Mucosa of gallbladder (tissue), 1 donor: ENCODE measurements at places on chromosomes 12 and 14. TPM values are rescaled to one million over a fixed set of nuclear protein-coding genes. Genes with fewer than 3 reads are reported as not detected.

TAS2R10 gene
- 0.92 TPM for total RNA-seq

ANO4 gene
- total RNA-seq = 0.12 TPM

CD163L1 gene
- total RNA-seq = 3.9 TPM

AMN gene
- total RNA-seq = 204 TPM

BTBD6 gene
- total RNA-seq = 50.8 TPM

TAS2R50 gene
- 1.3 TPM for total RNA-seq

TXNDC16 gene
- 7.0 TPM for total RNA-seq

PPP1R36 gene
- total RNA-seq = 3.2 TPM

DNA sequence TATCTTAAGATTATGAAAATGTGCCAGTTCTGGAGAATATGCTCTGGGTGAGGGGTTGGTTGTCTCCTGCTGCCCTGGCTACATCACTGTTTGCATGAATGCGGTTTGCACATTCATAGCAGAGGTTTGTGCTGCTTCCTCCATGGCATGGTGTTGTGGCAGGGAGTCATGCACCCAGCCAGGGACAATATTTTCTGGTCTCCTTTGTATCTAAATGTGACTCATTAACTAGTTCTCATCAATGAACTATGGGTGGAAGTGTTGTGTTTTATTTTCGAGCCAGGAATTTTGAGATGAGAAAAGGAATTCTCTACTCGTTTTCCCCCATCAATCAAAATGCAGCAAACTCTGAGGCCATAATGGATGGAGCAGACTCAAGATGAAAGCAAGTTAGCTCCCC is 527.3 kb downstream of the SNAPC1 start:
- no peak for DNase-seq

- peak; percentile 90 for DNase-seq
Measured at GRCh38 chr14:35385042-35385839, 19.3 kb downstream of the NFKBIA start.

GRCh38 chr12:28563286-28563685 is 373.0 kb downstream of the CCDC91 start:
- DNase-seq = no peak

- DNase-seq = no peak
Measured at GRCh38 chr12:25566202-25566949, 13.3 kb upstream of the LMNTD1 start.

- no peak for DNase-seq
Measured at GRCh38 chr12:88509347-88509746, 70.9 kb downstream of the KITLG start.

GRCh38 chr12:50181691-50182090 is 14.5 kb upstream of the CERS5 start:
- no peak for DNase-seq

DNA sequence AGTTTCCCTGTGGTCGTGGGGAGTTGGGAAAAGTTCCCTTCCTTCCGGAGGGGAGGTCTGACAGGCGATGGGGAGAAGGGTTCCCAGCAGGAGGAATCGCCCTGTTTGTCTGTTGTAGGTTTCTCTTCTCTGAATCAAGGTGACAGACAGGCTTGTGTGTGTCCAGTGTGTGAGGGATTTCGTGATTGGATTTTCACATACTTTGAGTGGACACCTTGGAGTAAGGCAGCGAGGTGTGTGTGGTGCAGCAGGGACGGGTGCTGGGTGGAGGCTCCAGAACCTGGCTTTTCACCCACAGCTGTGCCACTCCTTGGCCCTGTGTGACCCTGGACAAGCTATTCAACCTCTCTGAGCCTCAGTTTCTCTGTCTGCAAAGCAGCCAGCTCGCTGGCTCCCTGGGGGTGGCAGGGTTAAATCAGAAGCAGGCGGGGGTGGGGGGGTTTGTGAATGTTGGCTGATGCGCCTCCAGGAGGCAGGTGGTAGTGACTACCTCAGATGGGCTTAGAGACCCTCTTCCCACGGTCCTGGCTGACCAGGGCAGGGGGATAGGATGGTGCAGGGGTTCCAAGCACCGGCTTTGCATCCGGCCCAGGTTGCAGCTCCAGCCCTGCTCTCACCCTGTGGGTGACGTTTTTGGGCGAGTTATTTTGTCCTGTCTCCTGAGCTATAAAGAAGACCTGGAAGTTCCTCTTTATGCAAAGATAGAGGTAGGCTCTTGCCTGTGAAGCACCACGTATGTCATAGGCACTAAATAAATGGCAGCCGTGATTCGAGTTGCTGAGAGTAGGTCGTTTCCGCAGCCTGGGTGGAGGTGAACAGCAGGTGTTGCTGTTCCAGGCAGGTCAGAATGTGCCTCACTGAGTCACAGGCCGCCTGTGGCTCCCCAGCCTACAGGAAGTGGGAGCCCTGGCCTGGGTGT is 679 bp downstream of the BDKRB2 start:
- DNase-seq = no peak

- DNase-seq = no peak
Measured at GRCh38 chr12:130425698-130426245, 88.1 kb downstream of the PIWIL1 start.

DNA sequence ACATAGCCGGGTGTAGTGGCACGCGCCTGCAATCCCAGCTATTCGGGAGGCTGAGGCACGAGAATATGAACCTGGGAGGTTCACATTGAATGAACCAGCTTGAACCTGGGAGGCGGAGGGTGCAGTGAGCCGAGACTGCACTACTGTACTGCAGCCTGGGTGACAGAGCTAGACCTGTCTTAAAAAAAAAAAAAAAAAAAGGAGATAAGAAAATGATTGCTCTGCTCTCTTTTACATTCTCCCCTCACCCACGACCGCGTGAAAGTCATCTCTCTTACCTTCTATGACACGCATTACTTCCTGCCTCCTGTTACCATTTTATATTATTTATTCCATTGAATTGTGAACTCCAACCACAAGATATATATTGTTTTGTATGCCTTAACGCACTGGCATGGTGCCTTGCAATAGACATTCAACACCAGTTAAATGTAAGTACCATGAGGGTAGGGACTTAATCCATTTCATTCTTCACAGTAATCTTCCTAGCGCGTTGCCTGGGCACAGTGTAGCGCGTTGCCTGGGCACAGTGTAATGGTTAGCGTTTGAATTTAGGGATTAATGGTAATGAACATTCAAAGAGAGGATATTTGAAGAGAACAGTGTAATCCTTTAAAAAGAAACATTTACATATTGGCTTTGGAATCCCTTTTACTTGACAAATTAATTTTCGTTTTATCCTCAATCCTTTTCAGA is 2.7 kb downstream of the RAP1B start:
- DNase-seq = no peak

GRCh38 chr14:58492044-58492443 is 64.5 kb downstream of the KIAA0586 start:
- DNase-seq = no peak

DNA sequence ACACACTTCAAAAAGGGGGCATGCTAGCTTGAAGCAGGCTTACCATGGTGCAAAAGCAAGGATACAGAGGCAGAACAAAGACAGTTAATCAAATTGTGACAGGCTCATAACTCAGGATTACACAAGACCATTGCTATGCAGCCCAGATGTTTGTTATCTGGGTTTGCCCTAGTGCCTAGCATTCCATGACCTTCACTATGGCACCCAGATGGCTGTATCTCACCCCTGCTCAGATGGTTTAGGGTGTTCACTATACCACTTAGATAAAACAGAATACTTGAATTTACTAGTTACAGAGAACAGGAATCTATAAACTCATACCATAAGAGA is 56.2 kb downstream of the SDR9C7 start:
- DNase-seq = no peak

DNA sequence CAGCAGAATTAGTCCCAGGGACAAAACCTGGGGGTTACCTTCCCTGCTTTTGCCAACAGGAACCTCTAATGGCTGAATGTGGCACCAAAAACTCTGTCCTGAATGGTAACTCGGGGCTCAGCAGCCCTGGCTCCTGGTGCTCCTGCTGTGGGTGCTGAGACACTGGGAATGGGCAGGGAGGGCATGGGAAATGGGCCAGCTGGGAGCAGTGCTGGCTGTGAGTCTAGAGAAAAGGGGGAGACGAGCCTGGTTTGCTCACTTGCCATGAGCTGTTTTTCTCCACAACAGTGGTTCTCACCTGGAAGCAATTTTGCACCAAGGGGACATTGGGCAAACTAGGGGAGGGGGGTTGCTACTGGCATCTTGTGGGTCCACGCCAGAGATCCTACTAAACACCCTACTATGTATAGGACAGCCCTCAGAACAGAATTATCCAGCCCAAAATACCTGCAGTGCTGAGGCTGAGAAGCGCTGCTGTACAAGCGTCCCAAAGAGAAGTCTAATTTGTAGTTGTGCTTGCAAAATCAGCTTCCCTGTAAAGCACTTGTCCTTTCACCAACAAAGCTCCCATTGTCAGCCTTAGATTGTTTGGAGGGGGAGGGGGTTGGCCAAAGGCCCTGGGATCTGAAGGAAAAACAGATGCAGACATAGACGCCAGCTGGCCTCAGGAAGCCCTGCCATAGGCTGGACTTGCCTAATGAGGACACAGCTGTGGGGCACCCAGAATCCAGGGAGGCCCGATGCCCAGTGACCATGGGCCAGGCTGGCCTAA is 3.6 kb downstream of the LRRC74A start:
- no peak for DNase-seq

DNA sequence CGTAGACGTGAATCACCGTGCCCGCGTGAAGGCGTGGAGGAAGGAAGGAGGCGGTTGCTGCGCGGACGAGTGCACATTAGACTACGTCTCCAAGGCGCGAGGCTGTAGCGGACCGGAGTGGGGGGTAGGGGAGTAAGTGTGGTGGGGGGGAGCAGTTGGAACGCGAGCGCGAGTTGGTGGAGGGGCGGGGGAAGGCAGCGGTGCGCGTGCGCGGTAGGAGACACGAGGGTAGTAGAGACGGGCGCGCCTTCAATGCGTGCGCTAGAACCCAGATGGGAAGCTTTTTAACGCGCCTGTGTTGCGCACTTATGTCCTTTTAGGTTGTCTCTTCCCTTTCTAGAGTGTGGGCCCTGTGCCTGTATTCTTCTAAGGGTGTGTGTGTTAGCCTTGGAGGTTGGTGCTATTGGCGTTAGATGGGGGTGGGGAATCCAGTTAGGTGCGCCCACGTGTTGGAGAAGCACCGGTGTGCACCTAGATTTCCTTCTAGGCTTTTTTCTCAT is 604 bp downstream of the EIF4B start:
- peak; percentile 72 for DNase-seq

DNA sequence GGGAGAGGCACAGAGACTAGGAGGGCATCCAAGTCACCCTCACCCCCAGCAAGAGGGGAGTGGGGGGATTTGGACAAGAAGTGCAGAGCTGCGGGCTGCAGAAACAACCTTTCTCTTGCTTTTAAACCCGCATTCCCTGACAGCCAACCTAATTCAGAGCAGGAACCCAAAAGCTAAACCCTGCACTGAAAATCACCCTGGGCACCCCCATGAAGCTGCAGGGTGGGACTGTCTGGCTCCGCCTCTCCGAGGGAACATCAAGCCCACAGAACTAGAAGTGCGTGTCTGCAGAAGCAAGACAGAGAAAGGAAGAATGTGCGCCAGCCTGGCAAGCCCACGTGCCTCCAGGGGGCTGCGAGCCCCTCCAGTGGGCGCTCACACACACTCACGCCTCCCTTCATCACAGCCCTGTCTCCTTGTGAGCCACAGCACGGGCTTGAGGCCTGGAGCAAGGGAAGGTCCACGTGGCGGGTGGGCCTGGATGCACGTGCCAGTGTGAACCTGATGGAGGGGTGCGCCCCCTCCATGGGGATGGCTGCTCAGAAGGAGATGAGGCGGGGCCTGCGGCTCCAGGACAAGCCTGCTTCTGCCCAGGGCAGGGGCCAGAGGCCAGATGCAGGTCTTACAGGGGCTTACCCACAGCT is 27.8 kb upstream of the PNMA1 start:
- DNase-seq = no peak

DNA sequence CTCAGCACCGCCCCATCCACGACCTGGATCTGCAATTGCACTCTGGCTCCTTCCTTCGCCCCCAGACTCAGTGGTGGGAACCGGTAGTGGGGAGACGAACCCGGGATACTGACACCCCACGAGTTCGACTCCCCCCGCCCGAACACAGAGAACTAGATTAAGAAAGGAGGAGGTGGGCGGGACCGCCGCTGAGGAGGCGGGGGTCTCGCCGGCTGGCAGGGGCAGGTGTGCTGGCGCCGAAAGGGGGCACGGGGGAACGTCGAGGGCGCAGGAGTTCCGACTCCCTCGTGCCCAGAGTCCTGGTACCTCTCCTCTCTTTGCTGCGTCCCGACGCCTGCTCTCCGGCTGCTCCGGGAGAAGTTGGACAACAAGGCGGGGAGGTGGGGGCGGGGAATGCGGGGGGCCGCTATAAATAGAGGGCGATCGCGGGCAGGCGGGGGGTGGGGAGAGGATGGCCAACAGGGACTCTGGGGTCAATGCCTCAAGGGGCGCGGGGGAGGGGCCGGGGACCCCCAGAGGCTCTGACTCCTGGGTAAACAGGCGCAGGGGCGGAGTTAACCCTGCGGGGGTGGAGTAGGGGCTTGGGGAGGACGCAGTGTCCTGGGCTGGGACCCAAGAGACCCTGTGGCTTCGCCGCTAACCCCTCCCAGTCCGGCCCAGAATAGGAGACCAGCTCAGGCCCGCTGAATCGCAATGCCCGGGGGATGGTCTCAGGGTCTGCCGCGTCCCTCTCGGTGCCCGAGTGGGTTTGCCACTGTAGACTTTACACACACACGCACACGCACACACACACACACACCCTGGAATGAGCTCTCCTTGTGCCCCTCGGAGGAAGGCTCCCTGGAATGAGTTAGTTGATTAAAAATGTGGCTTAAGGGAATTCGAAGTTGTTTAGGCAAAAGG is 761 bp upstream of the NDRG2 start:
- peak; percentile 46 for DNase-seq

DNA sequence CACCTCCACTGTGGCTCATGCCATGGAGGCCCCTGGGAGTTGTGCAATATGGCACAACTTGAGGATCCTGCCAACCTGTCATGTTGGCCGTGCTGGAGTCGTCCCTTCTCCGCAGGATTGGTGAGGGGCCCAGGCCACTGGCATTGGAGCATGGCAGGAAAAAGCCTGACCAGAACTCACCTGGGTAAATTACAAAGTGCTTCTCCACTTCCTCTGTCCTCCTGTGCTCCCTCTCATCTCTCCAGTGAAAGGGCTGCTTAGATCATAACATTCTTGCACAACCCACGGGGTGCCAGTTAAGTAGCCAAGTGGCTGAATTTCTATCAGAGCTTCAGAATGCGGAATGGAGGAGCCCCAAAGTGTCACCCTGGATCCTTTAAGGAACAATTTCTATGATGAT is 381.0 kb downstream of the DPF3 start:
- DNase-seq = no peak

DNA sequence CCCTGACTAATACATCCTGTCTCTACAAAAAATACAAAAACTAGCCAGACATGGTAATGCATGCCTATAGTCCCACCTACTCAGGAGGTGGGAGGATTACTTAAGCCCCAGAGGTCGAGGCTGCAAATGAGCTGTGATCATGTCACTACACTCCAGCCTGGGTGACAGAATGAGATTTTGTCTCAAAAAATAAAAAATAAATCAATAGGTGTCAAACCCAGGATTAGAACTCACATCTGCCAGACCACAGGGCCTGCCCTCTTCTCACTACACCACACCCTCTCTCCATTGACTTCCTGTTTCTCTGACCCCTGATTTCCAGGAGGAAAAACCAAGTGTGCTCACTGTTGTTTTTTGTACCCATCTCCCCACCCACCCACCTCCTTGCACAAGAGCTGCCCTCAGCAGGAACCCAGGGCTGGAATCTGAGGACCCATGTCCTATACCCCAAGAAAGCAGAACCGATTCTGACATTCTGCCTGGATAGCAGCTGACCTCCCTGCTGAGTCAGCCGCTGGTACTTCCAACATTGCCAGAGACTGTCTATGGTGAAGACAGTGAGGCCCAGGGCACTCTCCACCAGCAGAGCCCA is 6.2 kb downstream of the CMKLR1 start:
- DNase-seq = peak; percentile 48
